ENCODE measurements at places on chromosomes 7 and 10.
A peak's percentile ranks its signal among the peaks of the same experiment; 100 is the strongest.

DNA sequence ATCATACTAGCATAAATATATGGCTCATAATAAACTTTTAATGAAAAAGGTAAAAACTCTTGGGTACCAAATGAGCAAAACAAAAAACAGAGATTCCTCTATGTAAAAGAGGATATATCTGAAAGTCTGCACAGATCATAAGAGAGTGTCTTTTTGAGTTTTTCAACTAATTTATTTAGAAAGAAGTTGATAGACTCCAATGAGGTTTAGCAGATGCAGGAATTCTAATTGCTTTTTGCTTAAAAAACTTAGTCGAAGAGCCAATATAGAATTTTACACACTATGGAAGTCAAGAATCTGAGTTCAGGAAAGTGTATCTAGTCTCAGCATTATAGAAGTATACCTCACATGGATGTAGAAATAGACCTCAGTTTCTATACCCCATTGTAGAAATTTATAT lies 3.4 kb upstream of the MLLT10 start:
- no peak for DNase-seq

DNA sequence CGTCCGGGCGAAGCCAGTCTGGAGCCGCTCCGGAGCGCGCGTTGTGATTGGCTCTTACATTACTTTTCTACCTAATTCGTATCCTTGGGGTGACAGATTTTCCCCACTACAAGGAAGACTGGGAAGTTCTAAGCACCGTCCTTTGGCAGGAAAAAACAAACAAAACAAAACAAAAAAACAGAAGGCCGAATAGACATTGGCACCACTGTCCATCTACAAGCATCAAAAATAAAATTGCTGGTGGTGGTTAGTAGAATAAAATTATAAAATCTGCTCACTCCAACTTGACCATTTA lies 651 bp upstream of the SKAP2 start:
- no peak for DNase-seq

GRCh38 chr10:131885391-131886165 lies 15.2 kb upstream of the PPP2R2D start:
- DNase-seq: peak; percentile 89

- DNase-seq: no peak
These were observed 373.1 kb downstream of the DPP6 start for GRCh38 chr7:154425271-154425670.

DNA sequence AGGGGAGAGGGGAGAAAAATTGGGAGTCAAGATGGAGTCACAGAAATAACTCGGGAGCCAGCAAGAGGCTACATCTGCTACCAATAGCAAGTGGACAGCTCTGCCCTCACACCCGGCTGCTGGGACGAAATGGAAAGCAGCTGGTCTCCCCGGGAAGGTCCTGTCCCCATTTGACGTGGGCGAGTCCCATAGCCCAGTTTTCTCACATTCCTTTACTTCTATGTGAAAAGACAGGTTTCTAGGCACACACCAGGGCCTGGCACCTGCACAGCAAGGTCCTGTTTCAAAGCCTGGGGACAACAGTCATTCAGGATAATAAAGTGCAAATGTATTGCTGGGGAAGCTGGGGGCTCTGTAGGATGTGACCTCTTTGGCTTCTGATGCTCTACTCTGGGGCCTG lies 162.6 kb downstream of the OAT start:
- no peak for DNase-seq

GRCh38 chr7:34277016-34277802 lies 371.9 kb downstream of the BMPER start:
- DNase-seq: no peak

- DNase-seq: no peak
These were observed 12.0 kb downstream of the MTG1 start for GRCh38 chr10:133405844-133406527.

DNA sequence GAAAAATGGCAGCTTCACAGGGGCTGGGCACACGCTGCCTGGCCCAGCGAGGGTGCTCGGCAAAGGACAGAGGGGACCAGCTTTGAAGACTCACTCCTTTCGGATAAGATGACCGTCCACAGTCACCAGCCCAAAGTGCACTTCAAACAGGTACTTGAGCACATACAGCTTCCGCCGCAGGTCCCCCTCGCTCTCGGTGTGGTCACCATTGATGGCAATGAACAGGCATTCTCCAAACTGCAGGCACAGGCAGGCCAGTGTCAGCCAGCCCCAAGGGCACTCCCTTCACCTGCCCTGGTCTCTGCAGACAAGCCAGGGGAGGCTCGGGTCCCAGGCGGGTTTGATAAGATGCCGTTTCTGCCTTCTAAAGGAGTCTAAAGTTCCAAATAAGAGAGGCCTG lies 11.6 kb downstream of the HPS1 start:
- no peak for DNase-seq

DNA sequence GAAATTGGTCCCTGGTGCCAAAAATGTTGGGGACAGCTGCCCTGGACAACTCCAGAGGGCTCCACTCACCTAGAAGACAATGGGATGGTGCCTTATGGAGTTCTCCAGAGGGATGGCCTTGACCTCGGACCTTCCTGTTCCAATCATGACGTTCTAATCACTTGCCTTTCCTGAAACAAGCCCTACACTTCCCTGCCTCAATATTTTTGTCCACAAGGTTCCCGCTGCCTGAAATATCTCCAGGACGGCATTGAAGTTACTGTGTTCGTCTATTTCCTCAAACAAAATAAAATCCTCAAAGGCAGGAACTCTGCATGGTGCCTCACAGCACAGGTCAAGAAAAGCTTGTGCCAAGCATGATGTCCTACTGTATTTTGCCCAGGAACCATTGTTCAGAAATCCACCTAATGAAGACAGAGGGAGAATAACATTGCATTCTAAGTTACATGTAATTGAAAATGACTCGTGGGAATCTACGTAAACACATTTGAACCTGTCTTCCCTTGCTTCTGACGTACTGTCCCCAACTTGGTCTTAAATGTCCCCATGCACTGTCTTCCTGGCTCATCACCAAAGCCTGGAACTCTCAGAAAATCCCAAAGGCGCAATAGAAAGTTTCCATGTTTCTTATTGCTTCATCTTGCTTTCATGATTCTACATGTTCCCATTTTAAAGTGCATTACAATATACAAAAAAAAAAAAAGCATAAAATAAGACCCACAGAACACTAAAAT lies 342.3 kb upstream of the NRP1 start:
- DNase-seq: no peak

DNA sequence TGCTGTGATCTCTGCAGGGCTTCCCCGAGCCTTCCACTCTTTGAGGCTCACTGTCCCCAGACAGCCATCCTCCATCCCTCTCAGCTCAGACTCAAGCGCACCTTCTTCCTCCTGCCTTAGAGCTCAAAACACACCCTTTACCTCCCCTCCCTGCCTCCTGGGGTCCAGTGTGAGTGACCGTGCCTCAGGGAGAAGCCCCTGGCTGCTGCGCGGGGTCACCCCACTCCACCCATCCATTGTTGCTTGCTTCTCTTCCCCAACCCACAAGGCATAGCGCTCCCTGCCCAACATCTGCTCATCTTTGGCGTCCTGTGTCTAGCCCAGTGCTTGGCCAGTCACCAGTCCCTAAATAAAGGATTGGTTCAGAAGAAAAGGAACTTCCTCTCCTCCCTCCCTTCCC lies 170.3 kb downstream of the TCERG1L start:
- no peak for DNase-seq

DNA sequence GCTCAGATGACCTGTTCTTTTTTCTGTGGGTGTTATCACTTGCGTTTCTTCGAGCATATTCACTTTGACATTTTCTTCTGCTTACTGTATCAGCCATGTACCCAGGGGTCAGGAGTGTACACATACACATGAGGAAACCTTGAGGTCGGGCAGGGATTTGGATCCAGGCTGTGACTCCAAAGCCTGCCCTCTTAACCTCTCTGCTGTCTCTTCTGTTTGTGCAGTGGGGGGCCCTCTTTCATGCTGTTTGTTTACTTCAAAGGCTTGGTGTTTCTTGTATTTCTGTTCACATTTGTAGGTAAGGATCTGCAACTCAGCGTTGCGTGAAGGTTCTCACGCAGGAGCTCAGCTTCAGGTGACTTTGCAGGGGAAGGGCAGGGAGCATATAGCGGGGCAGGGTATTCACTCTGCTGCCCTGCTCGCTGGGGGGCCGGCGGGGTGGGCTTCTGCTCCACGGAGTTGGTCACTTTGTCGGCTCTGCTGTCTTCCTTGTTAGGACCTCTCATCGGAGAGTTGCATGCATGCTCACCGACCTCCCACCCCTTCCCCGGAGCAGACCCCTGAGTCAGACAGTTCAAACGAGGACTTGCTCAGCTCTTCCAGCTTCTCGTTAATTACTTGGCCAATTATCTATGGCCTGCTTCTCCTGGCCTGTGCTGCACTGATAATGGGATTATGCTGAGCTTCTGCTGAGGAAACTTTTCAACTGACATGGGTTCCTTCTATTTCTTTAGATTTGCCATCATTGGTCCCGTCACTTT lies 77.5 kb downstream of the SDK1 start:
- peak; percentile 17 for DNase-seq

DNA sequence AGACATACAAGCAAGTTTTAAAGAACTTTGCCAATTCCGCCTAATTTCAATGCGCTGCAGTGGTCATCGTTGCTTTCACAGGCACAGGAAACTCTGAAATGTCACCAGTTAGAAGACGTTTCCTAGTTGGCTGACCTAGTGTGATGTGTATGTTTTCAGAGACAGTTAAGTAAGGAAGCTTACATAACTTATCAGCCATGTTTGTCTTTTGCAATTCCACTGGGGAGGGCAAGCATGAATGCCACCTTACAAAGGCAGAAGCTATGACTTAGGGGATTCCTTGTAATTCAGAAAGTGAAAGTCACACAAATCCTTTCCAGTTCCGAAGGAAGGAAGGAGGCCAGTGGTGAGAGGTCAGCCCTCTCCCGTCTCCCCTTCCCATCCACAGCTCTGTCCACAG lies 15.0 kb upstream of the NPS start:
- no peak for DNase-seq

DNA sequence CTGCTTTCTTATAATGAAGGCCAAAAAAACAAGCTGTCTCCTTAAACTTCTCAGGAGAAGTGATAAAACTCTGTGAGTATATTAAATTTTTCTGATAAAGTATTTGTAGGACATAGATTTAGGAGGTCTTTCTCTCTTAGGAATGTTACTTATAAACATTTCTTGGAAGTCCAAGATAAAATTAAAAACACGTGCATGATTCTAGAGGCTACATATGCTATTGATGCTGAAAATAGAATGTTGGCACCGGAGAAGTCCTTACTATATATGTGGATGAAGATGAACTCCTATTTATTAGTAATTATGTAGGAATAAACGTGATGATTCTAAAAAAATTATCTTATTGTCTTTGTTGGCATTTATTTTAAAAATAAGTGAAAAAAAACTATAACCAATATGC lies 241.3 kb upstream of the LRRTM3 start:
- no peak for DNase-seq

GRCh38 chr7:91852263-91852741 lies 28.2 kb downstream of the MTERF1 start:
- DNase-seq: peak; percentile 36

DNA sequence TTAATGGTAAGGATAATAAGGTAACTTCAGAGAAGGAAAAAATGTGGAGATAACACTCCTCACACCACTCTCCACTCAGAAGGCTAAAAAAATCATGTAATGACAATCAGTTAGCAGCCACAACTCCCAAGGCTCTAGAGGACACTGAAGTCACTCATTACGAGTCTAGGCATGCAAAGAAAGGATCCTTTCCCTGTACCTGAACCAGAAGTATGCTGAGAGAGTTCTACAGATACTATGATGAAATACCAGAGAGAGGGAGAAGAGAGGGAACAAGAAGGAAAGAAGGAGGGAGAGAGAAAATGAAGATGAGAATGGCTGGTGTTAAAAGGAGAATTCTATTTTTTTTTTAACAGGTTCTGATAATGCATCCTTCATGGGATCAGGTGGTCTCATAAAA lies 224.3 kb upstream of the PLXNA4 start:
- no peak for DNase-seq

Measured in ELF-1 (cell line).